ENCODE measurements at places on chromosomes 11 and 22.
A peak's percentile ranks its signal among the peaks of the same experiment; 100 is the strongest.

GRCh38 chr11:73126804-73127480, 15.2 kb downstream of the FCHSD2 start:
- H3K36me3 ChIP-seq, result peaks cover 11% of the 10 kb centered on the region
- H3K27ac ChIP-seq, result no peak overlapping the region
- no peak for DNase-seq
- no peaks in the 10 kb centered on the region for H3K27me3 ChIP-seq

DNA sequence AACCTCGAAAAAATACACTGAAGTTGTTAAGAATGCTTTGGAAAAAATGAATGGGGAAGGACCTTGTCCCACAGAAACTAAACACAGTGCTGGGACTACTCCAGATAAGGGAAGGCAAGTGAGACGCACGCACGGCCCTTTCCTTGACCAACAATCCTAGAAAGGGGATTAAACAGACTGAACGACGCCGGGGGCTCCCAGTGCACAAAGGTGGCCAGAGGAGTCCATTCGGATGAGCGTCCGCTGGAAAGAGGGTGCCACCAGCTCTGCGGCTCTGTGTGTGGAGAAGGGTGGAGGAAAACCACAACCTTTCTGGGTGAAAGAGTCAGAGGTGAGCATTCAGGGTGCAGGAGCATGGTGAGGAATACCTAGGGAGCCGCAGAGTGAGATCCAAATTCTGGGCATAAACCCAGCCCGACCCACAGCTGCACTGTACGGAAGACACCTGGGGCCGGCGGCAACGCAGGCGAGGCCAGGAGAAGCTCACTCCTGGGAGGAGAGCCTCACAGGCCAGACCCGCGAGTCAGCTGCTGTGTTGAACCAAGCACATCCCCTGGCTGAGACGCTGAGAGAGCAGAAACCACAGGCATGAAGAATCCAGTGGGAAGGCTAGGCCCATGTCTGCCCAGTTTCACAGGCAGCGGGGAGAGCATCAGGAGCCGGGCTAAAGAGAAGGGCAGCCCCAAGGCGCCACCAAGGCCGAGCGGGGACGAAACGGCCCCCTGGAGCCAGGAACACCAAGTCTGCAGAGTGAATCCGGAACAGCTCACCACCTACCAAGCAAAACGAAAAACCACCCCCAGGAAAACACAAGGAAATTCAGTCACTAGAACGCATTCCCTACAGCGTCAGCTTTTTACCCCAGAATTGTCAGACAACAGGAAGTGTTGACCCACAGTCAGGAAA, 177.1 kb downstream of the BRD1 start:
- no peaks in the 10 kb centered on the region for H3K27me3 ChIP-seq
- peaks cover 22% of the 10 kb centered on the region for H3K4me1 ChIP-seq
- peaks cover 29% of the 10 kb centered on the region for H3K36me3 ChIP-seq
- no peak overlapping the region for H3K27ac ChIP-seq
- H3K4me3 ChIP-seq, result no peak overlapping the region

- H3K36me3 ChIP-seq, result no peaks in the 10 kb centered on the region
- H3K27me3 ChIP-seq, result peaks cover 24% of the 10 kb centered on the region
- H3K27ac ChIP-seq, result no peak overlapping the region
- no peaks in the 10 kb centered on the region for H3K4me1 ChIP-seq
- H3K4me3 ChIP-seq, result no peak overlapping the region
Observed at GRCh38 chr11:119992171-119993051, 145.5 kb downstream of the TRIM29 start.

DNA sequence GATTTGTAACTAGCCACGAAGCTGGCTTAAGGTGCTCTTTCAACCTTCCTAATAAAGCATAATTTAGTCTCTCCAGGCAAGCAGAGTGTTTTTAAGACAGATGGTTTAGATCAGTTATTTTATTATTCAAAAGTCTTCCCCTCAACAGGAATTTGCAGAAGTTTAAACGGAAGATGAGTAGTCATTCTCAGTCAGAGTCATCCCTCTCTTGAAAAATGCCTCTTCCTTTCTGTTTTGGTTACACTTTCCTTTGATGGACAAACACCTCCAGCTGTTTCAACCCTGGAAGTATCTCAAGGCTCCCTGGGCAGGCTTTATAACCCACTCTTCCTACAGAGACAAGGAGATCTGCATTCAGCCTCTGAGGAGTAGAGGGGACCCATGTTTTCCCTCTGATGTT, 60.3 kb upstream of the POU2AF2 start:
- no peak overlapping the region for H3K4me3 ChIP-seq
- no peak for DNase-seq
- H3K27ac ChIP-seq, result no peak overlapping the region
- H3K36me3 ChIP-seq, result no peaks in the 10 kb centered on the region

DNA sequence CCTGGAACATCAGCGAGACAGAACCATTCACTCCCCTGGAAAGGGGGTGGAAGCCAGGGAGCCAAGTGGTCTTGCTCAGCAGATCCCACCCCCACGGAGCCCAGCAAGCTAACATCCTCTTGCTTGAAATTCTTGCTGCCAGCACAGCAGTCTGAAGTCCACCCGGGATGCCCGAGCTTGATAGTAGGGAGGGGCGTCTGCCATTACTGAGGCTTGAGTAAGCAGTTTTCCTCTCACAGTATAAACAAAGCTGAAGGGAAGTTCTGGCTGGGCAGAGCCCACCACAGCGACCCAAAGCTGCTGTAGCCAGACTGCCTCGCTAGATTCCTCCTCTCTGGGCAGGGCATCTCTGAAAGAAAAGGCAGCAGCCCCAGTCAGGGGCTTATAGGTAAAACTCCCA, 764.8 kb upstream of the LUZP2 start:
- no peak overlapping the region for H3K27ac ChIP-seq
- H3K4me3 ChIP-seq, result no peak overlapping the region
- no peaks in the 10 kb centered on the region for H3K27me3 ChIP-seq

- no peaks in the 10 kb centered on the region for H3K27me3 ChIP-seq
- H3K4me1 ChIP-seq, result peaks cover 77% of the 10 kb centered on the region
- no peak for DNase-seq
- H3K4me3 ChIP-seq, result no peak overlapping the region
- H3K36me3 ChIP-seq, result no peaks in the 10 kb centered on the region
- peak overlapping the region; percentile 70 for H3K27ac ChIP-seq
Observed at GRCh38 chr11:3907590-3907989, 52.1 kb downstream of the STIM1 start.

GRCh38 chr11:24198481-24198880, 298.4 kb upstream of the LUZP2 start:
- no peak overlapping the region for H3K4me3 ChIP-seq
- no peaks in the 10 kb centered on the region for H3K36me3 ChIP-seq
- H3K27me3 ChIP-seq, result no peaks in the 10 kb centered on the region
- no peak overlapping the region for H3K27ac ChIP-seq
- DNase-seq, result no peak
- no peaks in the 10 kb centered on the region for H3K4me1 ChIP-seq

DNA sequence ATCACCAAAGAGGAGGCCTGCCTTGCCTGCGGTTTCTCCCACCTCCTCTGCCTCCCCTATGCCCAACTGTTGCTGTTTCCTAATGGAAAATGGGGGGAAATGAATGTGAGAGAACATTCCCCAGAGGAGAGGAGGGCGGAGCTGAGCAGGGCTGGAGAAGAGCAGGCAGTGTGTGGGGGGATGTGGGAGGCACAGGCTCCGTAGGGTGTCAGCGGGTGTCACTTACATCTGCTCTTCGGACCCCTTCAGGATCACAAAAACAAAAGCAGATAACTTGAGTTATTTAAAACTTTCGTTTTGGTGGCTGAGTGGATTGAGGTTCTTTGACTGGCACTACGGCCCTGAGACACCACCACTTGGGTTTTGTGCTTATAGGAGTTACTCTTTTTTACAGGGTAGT, 93.8 kb downstream of the CEP164 start:
- H3K27me3 ChIP-seq, result peaks cover 7% of the 10 kb centered on the region
- H3K27ac ChIP-seq, result no peak overlapping the region
- peaks cover 5% of the 10 kb centered on the region for H3K4me1 ChIP-seq
- no peak overlapping the region for H3K4me3 ChIP-seq
- no peaks in the 10 kb centered on the region for H3K36me3 ChIP-seq
- DNase-seq, result no peak

DNA sequence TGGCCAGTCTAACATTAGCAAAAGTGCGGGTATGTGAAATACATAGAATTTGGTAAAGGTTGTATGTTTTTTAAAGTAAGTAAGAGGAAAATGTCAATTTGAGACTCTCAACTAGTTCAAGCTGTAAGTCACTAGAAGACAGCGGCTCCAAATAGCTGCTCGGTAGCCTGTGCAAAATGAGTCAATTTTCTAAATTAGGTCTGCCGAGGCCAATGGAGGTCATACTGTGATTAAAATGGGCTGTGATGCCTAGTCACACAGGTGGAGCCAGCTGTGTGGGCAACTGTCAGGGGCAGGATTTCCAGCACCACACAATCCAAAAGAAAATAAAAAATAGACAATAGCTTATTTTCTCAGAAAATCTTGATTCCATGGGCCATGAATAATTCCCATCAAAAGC, 32.3 kb downstream of the KCNA4 start:
- H3K27ac ChIP-seq, result no peak overlapping the region
- DNase-seq, result no peak
- H3K36me3 ChIP-seq, result no peaks in the 10 kb centered on the region
